CD4-positive, alpha-beta T cell treated with Interleukin-15 for 4 hours (primary cell): ENCODE measurements at places on chromosomes 5 and 9.

- no peak for DNase-seq
Observed at GRCh38 chr5:157961896-157962590, 103.1 kb upstream of the CLINT1 start.

GRCh38 chr5:82351754-82352145, 73.6 kb upstream of the RPS23 start:
- peak; percentile 58 for DNase-seq

DNA sequence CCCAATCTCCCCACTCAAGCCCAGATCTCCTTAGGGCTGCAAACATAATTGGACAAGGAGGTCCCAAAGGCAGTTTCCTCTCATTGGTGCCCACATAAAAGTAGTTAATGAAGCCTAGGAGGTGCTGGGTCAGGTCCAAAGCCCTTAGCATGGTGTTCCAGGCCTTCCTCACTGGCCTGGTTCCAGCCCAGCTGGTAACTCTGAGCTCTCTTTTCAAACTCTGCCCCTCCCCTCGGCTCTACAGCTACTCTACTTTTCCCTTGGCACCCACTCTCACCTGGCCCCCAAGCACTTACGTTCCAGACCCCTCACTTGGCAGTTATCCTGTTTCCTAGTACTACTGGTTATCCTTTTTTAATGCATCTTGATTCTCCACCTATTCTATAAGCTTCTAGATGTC, 9.9 kb downstream of the SEPTIN8 start:
- DNase-seq = no peak

DNA sequence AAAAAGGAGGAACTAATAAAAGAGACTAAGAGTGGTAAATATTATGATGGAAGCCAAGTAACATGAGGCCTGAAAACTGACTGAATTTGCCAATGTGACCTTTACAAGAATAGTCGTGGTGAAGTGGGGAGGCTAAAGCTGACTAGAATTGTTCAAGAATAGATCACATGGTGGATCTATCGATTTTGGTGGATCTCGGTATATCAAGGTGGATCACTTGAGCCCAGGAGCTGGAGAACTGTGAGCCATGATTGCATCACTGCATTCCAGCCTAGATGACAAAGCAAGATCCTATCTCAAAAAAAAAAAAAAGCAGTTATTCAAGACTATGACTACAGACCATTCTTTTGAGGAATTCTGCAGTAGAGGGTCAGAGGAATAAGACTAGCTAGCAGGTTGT, 15.1 kb downstream of the ERMP1 start:
- DNase-seq = no peak

DNA sequence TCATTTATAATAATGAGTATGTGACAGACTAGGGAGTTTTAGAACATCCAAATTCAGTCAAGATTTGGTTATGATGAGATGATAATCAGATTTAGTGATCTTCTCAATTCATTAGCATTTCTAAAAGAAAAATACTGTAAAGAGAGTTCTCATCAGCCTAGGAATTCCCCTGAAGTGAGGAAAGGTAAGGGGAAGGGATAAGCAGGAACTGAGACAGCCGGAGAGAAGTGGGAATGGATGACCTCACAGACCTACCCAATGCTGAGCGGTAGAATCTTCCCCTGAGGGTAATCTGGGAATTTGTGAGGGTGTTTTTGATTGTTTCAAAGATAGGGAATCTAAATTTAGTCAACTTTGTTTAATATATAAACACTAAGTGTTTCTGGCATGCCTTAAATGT, 16.7 kb upstream of the GPBP1 start:
- no peak for DNase-seq

- no peak for DNase-seq
Observed at GRCh38 chr9:89022001-89022759, 30.9 kb downstream of the S1PR3 start.

- no peak for DNase-seq
Observed at GRCh38 chr5:124212934-124213333, 533.5 kb downstream of the ZNF608 start.

- DNase-seq = peak; percentile 98
Observed at GRCh38 chr5:149551227-149552037, at the start of gene CSNK1A1. TSS of gene CSNK1A1 (minus strand) at chr5:149551439. CDS start at chr5:149550964, 475 bp downstream.
